DMS79 (cell line): ENCODE measurements at places on chromosomes 1 and 21.

DNA sequence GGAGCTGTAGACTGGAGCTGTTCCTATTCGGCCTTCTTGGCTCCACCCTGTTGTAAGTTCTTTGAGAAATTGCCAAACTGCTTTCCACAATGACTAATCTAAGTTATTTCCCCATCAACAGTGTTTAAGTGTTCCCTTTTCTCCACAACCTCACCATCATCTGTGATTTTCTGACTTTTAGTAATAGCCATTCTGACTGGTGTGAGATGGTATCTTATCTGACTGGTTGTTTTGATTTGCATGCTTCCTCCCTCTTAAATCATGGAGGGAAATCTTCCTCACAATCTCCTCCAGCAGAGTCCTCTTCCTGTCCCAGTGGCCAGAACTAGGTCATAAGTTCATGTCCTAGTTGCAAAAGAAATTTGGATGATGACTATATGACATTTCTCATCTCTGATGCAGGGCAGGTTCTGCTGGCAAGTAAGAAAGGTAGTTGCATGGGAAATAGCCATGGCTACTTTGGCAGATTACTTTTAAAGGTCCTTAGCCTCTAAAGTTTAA, 294.0 kb downstream of the LRRC40 start:
- no peak for DNase-seq

DNA sequence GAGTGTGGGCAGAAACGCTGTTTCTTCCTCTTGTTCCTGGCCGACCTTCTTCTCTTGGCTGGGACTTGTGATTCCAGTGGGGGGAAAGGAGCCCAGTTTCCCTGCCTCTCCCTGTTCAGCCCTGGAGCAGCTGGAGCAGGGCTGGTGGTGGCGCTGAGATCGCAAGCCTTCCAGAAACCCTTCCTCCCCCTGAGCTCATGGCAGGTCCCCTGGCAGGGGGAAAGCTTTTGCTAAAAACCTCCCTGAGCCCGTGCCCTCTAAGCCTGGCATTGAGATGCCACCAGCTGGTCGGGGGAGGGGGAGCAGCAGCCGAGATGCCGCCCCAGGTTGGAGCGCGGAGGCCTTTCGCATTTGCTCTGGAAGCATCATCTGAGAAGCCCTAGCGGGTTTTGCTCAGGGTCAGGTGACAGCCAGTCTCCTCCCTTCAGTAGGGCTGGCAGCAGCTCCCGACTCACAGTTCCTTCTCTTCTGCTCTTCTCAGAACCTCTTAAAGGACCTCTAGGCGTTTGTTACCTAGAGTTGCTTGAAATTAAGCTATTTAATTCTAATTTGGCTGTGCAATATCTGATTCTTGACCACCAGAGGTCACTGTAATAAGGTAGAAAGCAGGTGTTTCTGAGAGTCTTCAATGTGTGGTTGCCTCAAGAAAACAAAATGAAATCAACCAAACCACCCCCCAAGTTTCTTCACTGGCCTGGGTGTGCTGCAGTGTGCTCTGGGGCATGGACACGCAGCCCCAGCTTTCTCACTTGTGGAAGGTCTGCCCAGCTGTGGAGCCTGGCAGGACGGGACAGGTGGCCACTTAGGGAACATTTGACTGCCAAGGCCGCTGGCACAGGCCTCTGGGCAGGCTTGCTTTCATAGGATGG, 257.3 kb downstream of the CAMTA1 start:
- peak; percentile 25 for DNase-seq

GRCh38 chr1:175470591-175470990, 272.8 kb downstream of the TNR start:
- no peak for DNase-seq

GRCh38 chr1:26378088-26378878, 5.7 kb upstream of the ZNF683 start:
- no peak for DNase-seq

DNA sequence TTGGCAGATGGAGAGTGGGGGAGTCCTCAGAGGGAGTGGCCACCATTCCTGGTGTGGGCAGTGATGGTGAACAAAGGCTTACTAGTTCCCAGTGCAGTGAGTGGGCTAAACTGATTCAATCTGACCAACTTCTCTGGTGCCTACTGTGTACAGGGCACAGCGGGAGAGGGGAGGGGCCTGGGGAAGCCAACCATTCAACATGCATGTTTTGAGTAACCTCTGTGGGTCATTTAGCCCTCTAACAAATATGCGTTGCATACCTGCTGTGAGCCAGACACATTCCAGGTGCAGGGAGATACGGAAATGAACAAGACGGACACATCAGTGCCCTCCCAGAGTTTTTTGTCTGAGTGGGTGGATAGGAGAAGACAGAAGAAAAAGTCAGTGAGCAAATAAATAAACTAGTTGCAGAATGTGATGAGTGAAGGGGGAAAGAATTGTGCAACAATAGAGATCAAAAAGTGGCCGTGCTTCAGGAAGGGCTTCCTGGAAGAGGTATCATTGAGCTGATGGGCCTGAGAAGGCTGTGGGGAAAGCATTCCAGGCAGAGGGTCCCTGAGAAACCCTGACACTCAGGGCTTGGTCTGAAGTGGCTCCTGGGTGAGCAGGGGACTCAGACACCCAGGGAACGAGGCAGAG, 78.8 kb downstream of the EPHB2 start:
- DNase-seq: no peak

DNA sequence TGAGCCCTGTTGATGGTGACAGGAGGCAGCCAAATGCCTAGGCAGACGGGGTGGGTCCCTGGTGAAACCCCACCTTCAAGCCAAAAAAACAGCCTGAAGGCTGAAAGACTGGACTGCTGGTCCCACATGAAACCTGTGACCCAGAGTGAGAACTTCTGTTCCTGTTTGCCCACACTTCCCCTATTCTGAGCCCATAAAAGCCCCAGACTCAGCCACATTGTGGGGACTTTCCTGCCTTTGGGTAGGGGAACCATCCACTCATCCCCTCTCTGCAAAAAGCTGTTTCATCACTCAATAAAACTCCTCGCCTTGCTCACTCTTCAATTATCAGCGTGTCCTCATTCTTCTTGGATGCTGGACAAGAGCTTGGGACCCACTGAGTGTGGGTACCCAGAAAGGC, 25.2 kb downstream of the HTR6 start:
- DNase-seq: no peak
